ENCODE measurements at places on chromosomes 5 and 9.

- no peak for DNase-seq
Observed at GRCh38 chr5:107296572-107296971, 374.2 kb downstream of the EFNA5 start.

DNA sequence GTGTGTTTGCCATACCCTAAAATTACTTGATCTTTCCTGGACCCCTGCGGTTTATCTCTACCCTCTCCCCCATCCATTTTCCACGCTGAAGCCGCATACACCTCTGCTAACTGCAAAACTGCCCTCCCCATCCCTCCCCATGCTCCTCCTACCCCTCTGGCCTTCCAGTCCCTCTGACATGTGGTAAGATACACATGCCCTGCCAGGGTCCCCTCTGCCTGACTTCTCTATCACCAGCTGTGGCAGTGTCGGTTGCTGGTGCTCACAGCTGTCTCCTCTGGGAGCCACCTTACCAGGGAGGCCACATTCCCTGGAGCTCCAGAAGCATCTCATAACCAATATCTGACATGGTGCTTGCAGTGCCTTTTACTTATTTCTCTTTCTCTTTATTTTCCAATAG lies 58.9 kb upstream of the COL15A1 start:
- DNase-seq, result no peak

DNA sequence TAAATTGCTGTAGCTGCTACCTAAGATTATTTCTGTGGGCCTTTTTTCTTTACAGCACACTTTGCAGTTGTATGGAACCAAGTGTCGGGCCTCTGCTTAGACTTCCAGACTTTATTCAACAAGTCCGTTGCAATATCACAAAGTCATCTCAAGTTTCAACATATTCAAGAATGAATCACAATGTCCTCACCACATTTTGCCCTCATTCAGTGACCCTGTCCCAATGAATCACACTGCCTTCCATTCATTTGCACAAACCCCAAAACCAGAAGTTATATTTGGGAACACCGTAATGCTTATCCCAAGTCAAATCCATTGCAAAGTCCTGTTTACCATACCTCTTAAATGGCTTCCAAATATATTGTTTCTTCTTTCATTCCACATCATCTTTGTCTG lies 439.6 kb downstream of the CSNK1G3 start:
- peak; percentile 96 for DNase-seq

DNA sequence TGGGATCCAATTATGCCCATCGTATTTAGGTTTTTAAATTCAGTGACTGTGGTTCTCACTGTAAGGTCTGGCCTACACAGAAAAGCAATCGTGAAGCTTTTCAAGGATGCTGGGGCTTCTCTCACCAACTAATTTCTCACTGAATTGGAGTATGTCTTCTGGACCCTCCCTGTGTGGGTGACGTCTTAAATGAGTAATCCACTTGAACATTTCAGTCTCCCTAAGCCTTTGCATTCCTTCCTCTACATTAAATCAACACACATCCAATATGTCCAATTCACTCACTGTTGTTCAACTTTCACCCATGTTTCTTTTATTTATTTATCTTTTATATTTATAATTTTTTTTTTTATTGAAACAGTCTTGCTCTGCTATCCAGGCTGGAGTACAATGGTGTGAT lies 12.5 kb upstream of the BTF3 start:
- peak; percentile 21 for DNase-seq

DNA sequence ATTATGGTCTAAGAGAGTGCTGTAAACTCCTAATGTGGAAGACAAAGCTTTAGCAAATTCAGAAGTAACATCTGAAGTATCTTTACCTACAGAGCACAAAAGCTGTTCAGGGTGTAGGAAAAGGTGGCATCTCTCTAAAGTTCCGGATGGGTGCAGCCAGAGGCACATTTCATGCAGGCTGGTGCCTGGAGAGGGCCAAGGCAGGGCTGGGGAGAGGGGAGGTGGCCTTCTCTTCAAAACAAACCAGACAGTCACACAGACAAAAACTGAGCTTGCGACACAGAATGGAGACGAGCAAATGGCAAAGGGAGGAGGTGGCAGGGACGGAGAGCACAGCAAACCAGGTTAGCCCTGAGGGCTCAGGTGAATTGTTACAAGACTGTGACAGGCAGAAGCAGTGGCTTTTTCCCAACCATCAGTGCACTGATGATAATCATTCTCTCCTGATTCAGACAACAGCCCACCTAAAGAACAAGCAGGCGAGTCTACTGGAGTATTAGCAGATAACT lies 121.5 kb upstream of the PCA3 start:
- no peak for DNase-seq

- DNase-seq, result no peak
Observed at GRCh38 chr5:9187614-9188013, 358.3 kb downstream of the SEMA5A start.

DNA sequence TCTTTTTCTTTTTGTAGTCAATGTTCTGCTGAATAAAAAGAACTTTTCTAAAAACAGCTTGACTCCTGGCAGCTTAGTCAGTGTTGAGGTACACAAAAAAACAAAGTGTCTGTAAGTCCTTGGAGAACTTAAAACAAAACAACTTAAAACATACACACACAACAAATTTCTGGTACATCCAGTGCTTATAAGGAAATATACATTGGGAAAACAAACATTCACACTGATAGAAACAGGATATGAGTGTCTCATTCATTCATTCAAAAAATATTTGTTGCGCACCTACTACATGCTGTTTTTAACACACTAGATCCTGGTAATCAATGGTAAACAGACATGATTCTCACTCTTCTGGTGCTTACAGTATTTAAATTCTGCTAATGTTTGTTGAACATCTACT lies 27.4 kb upstream of the MEGF9 start:
- no peak for DNase-seq

DNA sequence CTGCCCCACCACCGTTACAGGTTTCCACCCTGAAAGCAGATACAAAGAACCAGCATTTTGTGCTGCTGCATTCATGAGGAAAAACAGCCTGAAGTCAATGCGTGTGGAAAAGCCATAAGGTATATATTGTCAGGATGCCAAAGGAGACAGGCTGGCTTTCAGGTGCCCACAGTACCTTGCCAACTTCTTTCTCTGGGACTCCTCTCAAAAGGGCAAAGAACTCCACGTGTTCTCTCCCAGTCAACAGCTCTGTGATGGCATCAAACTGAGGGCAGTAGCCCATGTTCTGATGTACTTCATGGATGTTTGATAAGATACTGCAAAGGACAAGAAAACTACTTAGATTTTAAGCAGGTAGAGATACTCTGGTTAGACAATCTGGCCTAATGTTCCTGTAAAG lies 24.3 kb downstream of the NIPSNAP3B start:
- no peak for DNase-seq

DNA sequence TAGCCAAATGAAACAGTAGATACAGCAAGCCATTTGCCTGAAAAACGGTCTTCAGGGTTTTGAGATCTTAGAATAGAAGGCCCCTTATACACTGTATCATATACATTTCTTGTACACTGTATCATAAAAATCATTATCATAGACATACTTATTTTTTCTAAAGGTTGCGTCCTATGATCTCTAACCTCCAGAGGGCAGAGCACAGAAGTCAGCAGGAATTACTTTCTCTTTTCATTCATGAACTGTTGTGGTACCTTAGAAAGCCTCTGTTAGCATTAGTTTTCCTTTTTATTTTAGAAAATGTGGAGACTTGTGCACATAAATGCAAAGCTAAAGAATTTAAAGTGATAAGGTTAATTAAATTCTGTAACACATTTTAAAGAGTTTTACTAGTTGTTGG lies 115.4 kb downstream of the OXCT1 start:
- DNase-seq, result peak; percentile 18

- no peak for DNase-seq
Observed at GRCh38 chr5:68370196-68370595, 154.6 kb downstream of the PIK3R1 start.

DNA sequence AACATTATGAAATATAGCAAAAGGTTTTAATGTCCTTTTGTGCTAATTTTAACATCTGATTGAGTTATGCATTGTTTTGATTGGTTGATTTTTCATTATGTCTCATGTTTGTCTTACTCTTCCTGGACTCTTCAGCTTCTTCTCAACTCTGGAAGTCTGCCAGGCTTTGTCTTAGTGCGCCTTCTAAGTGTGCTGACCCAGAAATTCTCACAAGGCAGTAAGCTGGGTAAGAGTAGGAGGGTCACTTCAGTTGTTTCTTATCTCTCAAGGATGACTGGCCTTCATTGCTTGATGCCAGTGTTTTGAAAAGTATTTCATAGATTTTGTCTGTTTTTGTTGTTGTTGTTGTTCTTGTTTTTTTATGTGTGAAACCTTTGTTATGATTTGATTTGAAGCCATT lies 59.2 kb downstream of the RIC1 start:
- DNase-seq, result peak; percentile 65

GRCh38 chr5:4883360-4883759 lies 256.8 kb upstream of the ADAMTS16 start:
- DNase-seq, result no peak

DNA sequence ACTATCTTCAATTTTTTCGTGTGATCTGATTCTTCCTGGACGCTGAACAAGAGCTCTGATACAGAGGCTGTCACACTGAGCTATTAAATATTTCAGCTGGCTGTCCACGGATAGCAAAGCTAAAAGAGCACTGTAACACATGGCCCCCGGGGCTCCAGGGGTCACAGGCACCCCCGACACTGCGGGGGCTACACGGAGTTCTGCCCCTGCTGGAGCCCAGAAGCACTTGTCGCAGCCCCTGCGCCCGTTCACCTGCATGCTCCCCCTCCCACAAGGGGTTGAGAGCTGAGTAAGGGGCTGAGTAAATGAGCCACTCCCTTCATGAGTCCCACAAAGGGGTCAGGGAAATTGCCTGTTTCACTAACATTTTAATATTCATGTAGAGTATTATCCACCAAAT lies 316.3 kb downstream of the TMEM167A start:
- DNase-seq, result no peak

GRCh38 chr9:127540664-127541041 lies 71.4 kb upstream of the STXBP1 start:
- no peak for DNase-seq

DNA sequence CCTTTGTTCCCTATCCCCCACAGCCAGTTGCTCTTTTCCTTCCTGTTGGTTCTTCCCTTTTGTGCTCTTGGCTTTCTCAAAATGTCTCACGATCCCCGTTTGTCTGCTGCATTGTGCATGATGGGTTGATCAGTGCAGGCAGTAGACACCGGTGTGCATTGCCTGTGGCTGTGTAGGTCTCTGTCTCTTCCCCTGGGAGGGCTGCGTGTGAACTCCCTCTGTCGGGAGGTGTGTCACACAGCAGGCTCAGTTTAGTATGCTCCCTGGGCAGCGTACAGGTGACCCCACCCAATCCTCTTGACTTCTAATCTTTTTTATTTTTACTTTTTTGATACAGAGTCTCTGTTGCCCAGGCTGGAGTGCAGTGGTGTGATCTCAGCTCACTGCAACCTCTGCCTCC lies 265.3 kb downstream of the FSTL4 start:
- no peak for DNase-seq

- DNase-seq, result no peak
Observed at GRCh38 chr5:159539678-159540077, 209.4 kb upstream of the IL12B start.

DNA sequence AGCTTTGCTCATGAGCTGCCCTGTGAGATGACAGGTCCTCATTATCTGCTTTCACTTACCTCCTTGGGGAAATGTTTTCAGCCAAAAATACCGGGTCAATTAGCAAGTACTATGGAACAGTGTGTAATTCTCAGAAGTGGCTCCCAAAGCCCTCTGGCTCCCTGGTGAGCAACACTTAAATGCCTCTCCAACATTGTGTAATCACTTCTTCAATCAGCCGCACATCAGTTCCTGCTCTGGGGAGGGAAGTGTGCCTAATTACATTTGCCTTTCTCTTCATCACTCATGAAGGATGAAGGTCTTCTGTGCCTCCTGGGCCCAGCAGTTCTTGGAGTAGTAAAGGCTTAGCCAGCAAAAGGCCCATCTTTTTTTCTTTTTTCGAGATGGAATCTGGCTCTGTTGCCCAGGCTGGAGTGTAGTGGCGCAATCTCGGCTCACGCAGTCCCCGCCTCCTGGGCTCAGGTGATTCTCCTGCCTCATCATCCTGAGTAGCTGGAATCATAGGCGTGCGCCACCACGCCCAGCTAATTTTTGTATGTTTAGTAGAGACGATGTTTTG lies 23.1 kb downstream of the NIM1K start:
- DNase-seq, result peak; percentile 19

GRCh38 chr5:120239086-120239485 lies 225.0 kb upstream of the PRR16 start:
- no peak for DNase-seq

DNA sequence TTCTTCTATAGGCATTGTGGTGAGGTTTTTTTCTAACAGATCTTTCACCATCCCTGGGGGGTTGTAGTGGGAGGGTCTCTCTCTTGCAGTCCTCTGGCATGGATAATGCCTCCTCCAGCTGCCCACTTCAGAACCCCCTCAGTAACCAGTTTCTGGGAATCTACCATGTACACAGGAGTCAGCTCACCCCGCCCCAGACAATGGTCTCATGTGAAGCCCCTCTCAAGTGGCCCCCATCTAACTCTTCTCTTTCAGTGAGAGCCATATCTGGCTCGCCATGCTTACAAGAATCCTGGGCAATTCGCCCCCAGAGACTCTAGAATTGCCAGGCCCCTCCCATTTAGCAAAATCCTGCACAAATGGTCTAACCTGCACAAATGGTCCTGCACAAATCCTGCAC lies 144.4 kb upstream of the FSTL4 start:
- no peak for DNase-seq

- no peak for DNase-seq
Observed at GRCh38 chr9:10007356-10007755, 605.4 kb downstream of the PTPRD start.

DNA sequence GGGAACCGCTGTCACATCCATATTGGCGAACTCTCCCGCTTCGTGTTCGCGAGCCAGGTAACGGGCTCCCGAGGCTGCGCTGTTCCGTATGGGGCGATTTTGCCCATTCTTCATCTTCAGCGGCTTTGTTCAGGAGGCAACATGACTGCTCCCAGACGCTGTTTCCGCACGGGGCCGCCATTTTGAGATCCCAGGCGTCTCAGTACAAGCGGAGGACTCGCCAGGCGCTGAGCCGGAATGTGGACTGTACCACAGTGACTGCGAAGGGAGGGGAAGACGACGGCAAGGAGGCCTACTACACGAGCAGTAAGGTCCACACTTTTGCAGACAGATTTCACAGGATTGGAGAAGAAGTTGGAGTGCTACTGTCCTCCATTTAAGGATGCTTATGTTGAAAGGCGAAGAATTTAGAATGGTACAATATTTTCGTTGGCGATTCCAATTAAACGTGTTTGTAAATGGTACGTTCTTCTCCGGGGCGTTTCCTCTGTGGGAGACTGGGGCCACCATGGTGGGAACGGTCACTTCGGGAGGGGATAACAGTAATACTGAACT lies 41.6 kb upstream of the ZNF300 start:
- DNase-seq, result peak; percentile 84

GRCh38 chr5:94360382-94361130 lies 257.8 kb downstream of the KIAA0825 start:
- no peak for DNase-seq

- no peak for DNase-seq
Observed at GRCh38 chr5:56616454-56617160, 198.7 kb upstream of the MAP3K1 start.

DNA sequence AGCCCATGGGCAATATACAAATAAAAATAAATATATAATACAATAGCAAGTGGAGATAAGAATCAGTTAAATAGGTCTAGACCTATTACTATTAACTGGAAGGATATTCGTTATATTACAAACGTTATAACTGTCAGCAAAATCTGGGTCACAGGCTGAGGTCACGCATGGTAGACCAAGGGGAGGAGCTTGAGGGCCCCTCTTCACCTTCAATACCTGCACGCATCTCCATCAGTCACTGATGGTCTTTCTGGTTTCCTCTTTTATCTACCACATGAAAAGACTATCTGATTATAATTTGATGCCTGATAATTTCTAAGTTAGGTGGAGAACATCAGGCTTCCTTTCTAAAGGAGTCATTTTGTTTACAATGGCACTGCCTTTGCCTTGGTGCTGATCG lies 43.2 kb downstream of the MAT2B start:
- DNase-seq, result no peak

Data from amniotic epithelial cell (primary cell).